NCI-H1436 treated with DMSO at 0.1 percent for 48 hours (cell line): ENCODE measurements at places on chromosomes 6 and 20.

- DNase-seq: no peak
These were observed 185.5 kb upstream of the SALL4 start for GRCh38 chr20:51987812-51988211.

DNA sequence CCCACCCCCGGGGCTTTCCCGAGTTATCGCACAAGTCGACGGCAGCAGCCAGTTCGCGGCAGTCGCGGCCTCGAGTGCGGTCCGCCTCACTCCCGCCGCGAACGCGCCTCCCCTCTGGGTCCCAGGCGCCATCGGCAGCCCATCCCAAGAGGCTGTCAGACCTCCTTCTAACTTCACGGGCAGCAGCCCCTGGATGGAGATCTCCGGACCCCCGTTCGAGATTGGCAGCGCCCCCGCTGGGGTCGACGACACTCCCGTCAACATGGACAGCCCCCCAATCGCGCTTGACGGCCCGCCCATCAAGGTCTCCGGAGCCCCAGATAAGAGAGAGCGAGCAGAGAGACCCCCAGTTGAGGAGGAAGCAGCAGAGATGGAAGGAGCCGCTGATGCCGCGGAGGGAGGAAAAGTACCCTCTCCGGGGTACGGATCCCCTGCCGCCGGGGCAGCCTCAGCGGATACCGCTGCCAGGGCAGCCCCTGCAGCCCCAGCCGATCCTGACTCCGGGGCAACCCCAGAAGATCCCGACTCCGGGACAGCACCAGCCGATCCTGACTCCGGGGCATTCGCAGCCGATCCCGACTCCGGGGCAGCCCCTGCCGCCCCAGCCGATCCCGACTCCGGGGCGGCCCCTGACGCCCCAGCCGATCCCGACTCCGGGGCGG, 1.6 kb downstream of the GNAS start:
- no peak for DNase-seq

GRCh38 chr20:18055261-18055660, 2.5 kb downstream of the OVOL2 start:
- DNase-seq: no peak

- DNase-seq: no peak
These were observed 89.0 kb downstream of the NDUFAF5 start for GRCh38 chr20:13873831-13874230.

- DNase-seq: no peak
These were observed 295.7 kb downstream of the PHACTR1 start for GRCh38 chr6:13012296-13012695.

- no peak for DNase-seq
These were observed 114.7 kb downstream of the ANKRD60 start for GRCh38 chr20:58113716-58114115.

- DNase-seq: no peak
These were observed 60.0 kb upstream of the PIM1 start for GRCh38 chr6:37109714-37110499.

GRCh38 chr20:56504373-56505005, 20.1 kb upstream of the FAM209A start:
- DNase-seq: no peak

- DNase-seq: no peak
These were observed 31.4 kb downstream of the TFEB start for GRCh38 chr6:41704028-41704427.

GRCh38 chr6:46917002-46917545, 4.7 kb downstream of the ADGRF5 start:
- DNase-seq: no peak

DNA sequence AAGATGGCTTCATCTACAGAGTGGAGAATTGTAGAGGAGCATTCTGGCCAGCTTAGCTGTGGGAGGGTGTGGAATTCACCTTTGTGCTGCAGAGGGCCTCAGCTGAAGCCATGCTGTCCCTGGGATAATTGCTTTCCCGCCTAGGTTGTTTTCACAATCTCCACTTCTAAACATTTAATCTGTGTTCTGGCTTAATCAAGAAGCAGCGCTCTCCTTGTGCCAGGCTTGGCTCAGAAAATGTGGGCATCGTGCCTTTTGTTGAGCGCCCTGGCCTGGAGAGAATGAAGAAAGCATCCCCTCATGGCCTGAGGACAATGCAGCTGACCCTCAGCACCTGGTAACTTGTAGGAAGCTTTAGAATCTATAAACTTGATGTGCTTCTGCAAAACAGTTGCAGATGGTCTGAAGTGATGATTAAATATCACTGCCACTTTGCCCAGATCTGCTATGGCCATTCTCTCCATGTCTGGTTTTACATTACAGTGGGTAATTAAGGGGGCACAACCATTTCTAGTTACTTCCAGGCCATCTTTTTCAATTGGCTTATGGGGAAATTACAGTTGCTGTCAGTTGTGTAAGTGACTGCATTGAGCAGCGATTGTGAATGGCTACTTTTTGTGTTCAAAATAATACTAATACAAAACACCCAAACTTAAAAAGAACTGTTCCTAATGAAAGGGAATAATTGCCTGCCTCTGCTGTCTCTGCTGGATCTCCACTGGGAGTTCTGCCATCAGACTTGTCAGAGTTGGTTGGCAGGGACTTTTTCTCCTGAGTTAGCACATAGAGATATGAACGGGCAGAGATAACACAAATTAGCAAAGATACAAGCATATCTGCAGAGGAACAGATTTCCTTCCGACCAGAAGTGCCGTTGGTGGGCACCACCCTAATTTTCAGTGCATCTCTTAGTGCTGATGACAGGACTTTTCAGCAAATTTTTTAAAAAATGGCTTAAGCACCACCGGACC, 18.4 kb downstream of the CTNNBL1 start:
- no peak for DNase-seq
